Activated CD8-positive, alpha-beta memory T cell treated with anti-CD3 and anti-CD28 coated beads for 4 hours (primary cell): ENCODE measurements at places on chromosomes 16 and 17.

DNA sequence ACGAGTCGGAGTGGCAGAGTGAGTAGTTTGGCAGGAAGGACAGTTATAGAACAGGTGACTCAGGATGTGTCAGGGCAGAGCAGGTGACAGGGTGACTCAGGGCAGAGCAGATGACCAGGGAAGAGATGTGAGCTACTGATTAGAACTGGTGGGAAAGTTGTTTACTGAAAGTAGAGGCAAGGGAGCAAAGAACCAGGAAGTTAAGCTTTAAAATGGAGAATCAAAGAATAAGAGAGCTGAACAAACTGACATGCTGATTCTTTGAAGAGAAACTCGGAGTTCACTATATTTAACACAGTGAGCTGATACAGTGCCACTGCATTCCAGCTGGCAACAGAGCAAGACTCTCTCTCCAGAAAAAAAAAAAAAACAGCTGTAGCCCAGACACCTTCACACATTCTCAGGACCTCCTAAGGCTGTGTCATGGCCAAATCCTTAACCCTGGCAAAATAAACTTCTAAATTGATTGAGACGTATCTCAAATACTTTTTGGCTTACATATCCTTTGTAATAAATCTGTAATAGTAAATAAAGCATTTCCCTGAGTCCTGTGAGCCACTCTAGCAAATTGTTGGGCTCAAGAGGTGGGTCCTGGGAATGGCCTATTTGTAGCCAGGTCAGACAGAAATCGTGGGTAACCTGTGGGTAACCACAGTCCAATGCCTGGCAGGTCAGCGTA lies 12.3 kb upstream of the UBE2I start:
- DNase-seq: no peak

DNA sequence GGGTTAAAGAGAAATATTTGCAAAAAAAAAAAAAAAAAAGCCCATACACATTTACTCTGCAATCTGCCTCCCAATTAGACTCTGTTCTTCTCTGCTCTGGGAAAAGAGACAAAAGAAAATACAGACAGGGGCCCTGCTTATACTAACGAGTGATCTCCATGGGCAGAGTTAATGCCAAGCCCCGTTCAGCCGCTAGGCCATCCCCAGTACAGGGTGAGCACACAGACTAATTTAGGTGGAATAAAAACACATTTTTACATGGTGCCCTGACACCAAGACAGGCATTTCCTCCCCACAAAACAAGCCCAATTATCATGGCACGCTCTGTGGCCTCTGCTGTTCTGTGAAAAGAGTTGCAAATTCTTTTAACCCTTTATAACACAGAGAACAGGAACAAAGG lies 356.3 kb upstream of the C16orf82 start:
- DNase-seq: no peak

DNA sequence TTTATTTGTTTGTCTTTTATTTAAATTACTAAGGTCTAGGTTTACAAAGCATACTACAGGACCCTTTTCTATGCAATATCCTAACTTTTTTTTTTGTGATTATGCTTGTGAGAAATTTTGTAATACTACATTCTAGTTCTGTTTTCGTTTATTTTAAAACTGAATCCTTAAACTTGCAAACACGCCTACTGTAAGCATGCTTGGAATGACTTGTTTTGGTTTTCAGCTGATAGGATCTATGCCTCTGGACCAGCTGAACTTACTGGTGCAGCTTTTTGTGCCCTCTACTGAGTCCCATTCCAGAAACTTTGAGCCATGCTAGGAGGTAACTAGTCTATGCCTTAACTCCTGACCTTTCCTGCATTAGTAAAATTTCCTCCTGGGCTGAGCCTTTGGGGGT lies 6.0 kb downstream of the PDP2 start:
- no peak for DNase-seq

DNA sequence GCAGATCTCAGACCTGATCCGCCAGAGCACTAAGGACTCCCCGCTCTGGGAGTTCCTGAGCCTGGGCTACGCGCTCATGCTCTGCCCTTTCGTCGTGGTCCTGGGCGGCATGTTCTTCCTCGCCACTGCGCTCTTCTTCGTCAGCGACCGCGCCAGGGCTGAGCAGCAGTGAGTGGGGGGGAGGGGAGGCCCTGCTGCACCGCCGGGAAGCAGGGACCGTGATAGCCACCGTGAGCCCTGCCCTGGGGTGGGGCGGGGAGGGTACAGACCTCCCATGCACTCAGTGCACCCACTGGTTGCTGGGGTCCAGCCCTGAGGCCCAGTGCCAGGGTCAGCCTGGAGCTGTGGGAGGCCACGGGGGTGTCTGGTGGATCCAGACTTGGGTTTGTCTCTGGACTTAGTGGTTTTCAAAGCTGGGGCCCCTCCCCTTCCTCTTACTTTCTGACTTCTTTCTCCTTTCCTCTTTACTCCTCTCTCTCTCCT lies 18.9 kb downstream of the MYBBP1A start:
- DNase-seq: no peak

- DNase-seq: no peak
These were observed 201.6 kb upstream of the SOX9 start for GRCh38 chr17:71919186-71919585.

DNA sequence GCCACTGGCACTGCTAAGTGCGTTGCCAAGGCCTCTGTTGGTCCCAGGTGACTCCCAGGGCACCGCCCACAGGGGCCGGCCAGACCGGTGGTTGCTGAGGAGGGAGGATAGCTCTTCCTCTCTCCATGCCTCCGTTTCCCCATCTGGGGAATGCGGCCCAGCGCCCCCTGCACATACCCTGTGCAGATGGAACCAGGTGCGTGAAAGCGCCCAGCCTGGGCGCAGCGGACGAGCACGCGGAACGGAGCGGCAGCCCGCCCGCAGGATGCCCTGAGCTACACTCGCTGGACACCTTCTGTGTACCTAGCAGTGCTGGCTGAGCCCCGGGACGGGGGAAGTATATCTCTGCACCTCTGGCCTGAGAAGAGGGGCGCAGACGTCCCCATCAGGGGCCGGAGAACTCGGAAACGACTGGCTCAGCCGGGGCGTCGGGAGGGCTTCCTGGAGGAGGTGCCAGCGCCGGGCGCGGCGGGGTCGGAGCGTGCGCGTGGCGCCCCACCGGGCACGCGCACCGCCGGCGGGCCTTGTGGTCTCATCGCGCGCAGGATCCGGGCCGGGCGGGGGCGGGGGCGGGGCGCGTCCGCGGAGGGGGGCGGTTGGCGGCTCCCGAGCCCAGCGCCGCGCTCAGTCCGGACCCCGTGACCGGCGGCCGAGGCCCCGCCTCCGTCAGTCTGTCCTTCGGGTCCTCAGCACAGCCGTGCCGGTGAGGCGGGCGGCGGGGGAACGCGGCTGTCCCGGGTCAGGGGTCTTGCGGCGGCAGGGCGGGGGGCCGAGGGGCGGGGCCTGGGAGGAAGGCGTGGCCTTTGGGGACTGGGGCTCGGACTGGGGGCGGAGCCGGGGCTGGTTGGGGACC lies at the start of the genes CCDC78 and HAGHL:
Gene CCDC78, minus strand, starts transcription at position 6 of the 853 bp plus-strand sequence. CDS start 76 bp downstream, outside the sequence.
Gene HAGHL, plus strand, starts transcription at position 669 of the 853 bp plus-strand sequence. CDS start 404 bp downstream, outside the sequence.
- peak; percentile 40 for DNase-seq

DNA sequence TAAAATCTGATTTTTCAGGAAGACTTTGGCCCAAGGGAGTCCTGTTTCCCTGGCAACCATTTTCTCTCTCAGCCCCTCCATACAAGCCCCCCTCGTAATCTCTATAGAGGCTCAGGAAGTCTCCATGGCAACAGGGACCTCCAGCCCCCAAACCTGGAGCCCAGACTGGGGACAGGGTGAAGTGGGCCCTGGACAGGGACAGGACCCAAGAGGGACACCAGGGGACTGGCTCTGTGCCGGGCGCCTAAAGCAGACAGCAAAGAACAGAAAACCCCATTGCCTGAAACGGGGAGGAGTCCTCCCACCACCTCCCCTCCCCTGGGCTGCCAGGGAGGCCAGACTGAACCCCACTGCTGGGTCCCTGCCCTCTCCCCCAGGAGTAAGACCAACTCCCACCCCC lies 40.6 kb downstream of the CPNE2 start:
- DNase-seq: no peak

DNA sequence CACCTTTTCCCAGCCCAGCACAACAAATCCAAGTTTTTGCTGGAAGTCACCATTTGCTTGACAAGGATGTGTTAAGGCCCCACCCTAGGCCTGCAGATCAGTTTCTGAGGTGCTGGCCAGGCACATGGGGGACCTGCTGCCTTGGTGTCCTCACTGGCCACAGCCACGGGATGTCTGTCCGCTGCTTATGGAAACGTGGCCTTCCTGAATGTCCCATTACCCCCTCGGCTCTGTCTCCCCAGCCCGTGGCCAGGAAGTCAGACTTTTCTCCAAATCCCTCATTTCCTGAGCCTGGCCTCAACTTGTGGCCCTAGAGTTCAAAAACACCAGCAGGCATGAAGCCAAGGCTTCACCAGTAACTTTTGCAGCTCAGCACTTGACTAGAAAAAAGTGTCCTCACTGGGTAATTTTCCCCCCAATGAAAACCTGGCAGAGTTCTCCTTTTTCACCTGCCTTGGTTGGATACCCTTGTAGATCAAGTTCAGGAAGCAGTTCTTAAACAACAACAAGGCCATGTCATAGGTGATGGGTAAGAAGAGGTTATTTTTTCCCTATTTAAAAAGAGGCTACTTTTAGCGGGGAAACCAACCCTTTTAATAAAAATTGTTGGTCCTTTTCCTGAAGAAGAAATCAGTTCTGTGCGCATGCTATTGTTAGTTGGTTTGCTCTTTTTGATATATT lies 80.8 kb downstream of the SOCS1 start:
- DNase-seq: no peak

GRCh38 chr17:74603037-74603635 lies 11.1 kb upstream of the CD300LD start:
- no peak for DNase-seq

- no peak for DNase-seq
These were observed 45.3 kb downstream of the DDX19A start for GRCh38 chr16:70391881-70392481.

DNA sequence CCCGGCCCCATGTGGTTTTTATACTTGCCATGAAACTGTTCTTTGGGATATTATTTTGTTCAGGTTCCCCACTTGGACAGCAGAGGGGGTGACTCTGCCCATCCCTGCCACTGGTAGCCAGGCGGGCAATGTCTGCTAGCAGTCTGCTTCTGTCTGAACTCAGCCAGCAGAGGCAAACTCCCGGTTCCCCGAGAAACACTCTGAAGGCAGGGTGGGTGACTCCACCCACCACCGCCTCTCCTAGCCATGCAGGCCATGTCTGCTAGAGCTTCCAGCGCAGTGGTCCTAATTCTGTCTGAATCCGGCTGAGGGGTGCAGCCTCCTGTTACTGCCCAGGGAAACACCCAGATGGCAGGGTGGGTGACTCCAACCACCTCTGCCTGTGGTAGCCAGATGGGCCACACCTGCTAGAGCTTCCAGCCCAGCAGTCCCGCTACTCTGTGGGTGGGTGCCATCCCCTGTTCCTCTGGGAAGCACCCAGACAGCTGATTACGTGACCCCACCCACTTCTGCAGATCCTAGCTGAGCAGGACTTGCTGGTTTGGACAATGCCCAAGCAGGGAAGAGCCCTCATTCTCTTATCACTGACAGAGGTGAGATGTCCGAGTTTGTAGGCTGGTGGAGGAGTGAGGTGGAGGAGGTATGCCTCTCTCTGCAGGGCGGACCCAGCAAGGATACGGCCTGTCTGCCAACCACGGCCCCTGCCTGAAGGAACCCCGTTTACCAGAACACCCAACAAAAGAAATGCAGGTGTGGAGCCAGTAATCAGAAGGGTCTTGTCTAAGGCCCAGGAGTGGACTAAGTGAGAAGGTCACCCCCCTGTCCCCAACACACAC lies 22.4 kb downstream of the NLRP1 start:
- no peak for DNase-seq

GRCh38 chr17:1714980-1715802 lies 5.0 kb upstream of the TLCD2 start:
- no peak for DNase-seq

- no peak for DNase-seq
These were observed at the start of gene ATP2C2 for GRCh38 chr16:84368308-84368996. Gene ATP2C2, plus strand, starts transcription at chr16:84368538. Its CDS starts 78 bp downstream, at chr16:84368616.

DNA sequence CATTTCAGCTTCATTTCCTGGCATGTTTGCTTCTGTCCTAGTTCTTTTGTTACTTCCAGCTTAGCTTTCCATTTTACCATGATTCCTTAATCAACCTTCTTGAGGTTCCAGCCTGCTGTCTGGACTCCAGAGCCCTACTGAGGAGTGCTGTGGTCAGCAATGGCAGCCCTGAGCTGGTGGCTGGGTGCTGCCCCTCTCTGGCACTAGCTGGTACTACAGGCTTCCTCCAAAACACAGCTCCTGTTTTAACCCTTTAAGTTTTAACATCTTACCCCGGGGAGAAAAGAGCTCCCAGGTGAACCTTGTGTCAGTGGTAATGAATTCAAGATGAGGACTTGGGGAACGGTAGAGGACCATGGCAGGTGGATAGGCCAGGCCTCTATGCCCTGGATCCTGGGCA lies 395.5 kb downstream of the TMEM114 start:
- DNase-seq: no peak

DNA sequence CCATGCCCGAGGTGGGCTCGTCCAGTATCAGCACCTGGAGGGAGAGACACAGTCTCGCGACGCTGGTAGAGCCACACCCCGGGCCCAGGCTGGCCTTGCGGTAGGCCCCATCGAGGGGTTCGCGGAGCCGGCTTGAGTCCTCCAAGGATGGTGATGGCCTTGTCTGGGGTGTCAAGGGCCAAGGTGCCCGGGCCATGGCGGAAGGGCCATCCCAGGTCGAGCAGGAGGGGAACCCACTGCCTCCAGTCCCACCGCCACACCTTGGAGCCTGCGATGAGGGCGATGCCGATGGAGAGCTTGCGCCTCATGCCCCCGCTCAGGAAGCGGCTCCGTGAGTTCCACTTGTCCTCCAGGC lies 29.6 kb upstream of the RNPS1 start:
- no peak for DNase-seq

GRCh38 chr17:68134046-68134637 lies 98.6 kb downstream of the KPNA2 start:
- DNase-seq: no peak

- no peak for DNase-seq
These were observed 68.5 kb downstream of the CLEC16A start for GRCh38 chr16:11012841-11013240.

GRCh38 chr16:10828851-10829366 lies 10.3 kb upstream of the TVP23A start:
- DNase-seq: no peak

- DNase-seq: no peak
These were observed 87.2 kb downstream of the MAP2K4 start for GRCh38 chr17:12107905-12108304.

DNA sequence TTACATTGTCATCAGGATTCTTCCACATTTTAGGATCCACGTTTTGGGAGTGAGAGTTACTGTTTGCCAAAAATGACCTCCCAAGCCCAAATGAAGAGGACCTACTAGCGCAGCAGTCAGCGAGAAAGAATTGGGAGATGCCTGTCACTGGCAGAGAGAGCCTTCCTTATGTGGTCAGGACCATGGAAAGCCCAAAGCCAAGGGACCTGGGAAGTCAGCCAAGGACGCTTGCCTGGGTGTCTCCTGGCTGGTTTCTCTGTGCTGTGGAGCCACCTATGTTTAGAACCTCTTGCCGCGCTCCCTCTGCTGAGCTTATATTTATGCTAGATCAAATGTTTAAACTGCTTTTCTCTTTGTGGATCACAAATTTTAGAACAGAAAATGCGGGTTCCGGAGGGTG lies 24.9 kb upstream of the RHBDL3 start:
- DNase-seq: no peak
